ENCODE measurements at places on chromosomes 5 and 9.

- no peak for DNase-seq
These were observed 96.4 kb upstream of the SPRY4 start for GRCh38 chr5:142421228-142421617.

- no peak for DNase-seq
These were observed 2.5 kb downstream of the FST start for GRCh38 chr5:53482717-53483638.

- no peak for DNase-seq
These were observed 722 bp upstream of the ERGIC1 start for GRCh38 chr5:172833372-172833685.

GRCh38 chr9:80615964-80616363 is 1044.2 kb downstream of the TLE4 start:
- no peak for DNase-seq

DNA sequence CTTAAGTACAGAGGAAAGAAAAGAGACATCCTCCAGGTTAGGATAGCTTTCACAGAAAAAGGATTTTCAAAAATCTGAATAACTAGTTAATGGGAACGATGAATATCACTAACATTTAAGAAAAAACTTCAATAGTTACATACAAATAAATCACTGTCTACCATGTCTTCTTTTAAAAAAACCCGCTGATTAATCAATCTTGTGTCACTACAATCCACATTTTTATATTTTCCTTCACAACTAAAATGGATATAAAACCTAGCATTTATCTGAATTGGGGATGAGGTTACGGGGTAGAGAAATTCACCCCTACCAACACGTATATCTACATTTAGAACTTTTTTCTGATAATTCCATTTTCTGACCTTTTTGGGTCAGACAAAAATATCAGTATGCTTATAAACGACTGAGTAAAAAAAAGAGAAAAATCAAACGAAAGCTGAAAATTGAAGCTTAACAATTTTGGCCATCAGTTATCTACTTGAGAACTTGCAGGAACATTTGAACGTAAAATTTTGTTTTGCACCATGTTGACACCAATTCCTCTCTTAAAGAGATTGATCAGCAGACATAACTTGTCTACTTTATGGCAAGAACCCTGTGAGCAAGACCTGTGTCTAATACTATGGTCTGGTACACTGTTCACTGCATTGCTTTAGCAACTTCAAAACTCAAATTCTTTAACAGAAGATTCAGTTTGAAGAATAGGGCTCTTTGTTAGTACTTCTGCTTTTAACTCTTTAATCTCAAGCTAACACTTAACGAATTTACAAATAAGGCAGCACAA is 4.8 kb downstream of the NR3C1 start:
- DNase-seq = no peak

- no peak for DNase-seq
These were observed 112.0 kb downstream of the TMEM174 start for GRCh38 chr5:73284985-73285384.

GRCh38 chr5:110324876-110325275 is 401.6 kb downstream of the TMEM232 start:
- DNase-seq = no peak

- DNase-seq = no peak
These were observed 163.4 kb downstream of the TRPM6 start for GRCh38 chr9:74724317-74724716.

- DNase-seq = no peak
These were observed 4.4 kb downstream of the NDST1 start for GRCh38 chr5:150512368-150512747.

GRCh38 chr9:133782157-133783130 is 44.3 kb upstream of the SARDH start:
- no peak for DNase-seq

- no peak for DNase-seq
These were observed 126.0 kb downstream of the GABRB2 start for GRCh38 chr5:161420521-161420920.

GRCh38 chr5:126848253-126848652 is 71.3 kb downstream of the LMNB1 start:
- no peak for DNase-seq

GRCh38 chr5:69368458-69369339 is 621 bp downstream of the AK6 start:
- DNase-seq = peak; percentile 49

GRCh38 chr9:113456235-113456634 is 7.3 kb upstream of the RGS3 start:
- DNase-seq = no peak

DNA sequence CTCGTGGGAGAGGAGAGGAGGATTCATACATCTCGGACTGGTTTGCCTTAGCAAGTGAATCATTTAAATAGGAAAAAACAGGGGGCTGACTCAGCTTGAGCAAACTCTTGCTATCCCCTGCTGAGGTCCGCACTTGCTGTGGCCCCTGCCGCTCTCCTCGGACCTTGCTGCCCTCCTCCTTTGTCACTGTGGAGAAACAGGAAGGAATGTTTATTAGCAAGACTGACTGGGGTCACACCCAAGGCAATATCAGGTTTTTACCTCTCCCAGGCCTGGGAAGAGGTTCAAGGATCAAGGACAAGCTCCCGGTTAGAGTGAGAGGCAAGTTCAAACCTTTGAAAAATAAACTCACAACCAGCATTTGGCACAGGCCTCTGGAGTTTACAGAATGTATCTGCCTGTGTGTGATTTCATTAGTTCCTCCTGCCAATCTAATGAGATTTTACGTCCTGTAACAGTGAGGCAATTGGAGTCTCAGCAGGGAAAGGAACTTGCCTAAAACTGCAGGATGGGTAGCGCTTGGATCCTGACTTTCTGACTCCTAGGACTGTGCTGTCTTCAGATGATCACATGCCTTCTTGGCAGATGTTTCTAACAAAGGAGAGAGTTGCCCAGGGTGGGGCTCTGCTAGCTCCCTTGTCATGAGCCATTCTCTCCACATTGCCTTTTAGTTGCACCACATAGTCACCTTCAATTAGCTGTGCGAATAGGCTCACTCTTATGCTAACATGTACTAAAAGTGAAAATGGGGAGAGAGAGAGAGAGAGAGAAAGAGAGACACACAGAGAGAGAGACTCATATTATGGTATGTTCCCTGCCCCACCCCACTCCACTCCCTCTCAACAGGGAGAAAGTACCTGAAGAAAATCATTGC is 108.6 kb upstream of the CDKN2B start:
- DNase-seq = no peak

DNA sequence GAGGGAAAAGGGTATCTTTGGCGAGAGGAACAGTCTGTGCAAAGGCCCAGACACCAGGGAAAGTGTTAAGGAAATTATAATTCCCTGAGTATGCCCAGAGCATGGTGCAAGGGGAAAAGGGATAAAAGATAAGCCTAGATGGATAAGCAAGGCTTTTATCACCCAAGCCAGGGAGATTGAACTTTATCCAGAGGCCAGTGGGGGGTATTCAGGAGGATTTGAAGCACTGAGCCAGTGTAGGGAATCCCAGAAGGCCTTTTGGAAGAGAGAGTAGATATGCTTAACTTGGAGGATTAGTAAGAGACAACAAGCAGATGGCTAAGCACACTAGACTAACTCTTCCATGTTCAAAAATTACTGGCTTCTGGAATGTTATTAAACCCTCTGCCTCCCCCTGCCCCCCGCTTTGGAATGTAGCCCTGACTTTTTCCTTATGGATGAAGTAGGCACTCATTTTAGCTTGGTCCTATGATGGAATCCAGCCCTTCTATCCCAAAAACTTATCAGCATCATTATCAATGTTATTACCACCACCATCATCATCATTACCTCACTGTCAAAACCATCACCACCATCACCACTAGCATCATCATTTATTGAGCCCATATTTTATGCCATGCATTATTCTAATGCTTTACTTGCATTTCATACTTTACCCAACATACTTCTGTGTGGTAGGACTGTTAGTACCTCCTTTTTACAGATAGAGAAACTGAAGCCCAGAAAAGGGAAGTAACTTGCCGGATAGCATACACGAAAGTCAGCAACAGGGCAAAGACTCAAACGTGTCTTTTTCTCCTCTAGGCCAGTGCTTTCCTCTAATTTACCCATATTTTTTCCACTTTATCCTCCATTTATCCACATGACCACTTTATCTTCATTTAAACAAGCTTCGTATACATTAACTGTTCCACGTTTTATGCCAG is 237.0 kb downstream of the PAPPA start:
- DNase-seq = no peak

GRCh38 chr9:3299872-3300271 is 225.9 kb downstream of the RFX3 start:
- no peak for DNase-seq

DNA sequence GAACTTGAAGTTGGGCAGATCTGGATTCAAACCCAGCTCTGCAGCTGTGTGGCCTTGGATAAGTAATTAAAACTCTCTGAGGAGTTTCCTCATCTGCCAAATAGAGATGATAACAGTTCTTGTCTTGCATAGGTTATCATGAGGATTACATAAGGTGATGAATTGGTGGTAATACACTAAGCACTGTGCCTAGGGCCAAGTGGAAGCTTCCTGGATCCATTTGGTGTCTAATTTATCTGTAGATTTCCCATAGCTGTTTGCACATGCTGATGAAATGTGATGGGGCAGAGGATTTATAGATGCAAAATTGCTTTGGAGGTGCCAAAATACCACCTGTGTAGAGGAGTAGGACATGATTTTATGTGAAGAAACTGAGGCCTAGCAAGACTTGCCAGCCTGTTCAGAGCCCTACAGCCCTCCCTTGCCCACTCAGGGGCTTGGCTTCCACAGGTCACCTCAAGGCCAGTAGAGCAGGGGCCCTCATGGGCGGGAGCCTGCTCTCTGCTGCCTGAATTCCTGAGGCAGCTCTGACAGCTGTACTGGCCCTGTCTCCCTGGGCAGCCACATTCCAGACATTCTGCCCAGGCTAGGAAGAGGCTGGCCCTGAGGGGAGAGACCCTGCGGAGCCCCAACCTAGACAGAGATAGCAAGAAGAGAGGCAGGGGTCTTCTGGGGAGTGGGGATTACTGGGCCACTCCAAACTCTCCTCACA is 5.9 kb upstream of the FAT2 start:
- DNase-seq = no peak

GRCh38 chr9:119009249-119009648 is 360.0 kb downstream of the BRINP1 start:
- DNase-seq = peak; percentile 11

DNA sequence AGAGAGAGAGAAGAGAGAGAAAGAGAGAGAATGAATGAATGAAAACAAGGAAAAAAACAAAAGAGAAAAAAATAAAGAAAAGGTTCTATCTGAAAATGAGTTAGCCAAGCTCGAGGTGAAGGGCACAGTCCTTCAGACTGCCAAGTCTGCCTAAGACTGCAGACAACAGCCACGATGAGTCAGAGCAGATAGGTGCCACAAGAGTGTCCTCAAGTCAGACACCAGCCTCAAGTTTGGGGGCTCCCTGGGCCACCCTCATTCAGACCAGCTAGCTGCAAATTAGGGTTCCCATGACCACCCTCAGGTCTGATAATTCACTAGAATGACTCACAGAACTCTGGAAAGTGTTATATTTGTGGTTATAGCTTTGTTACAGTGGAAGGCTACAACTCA is 13.9 kb upstream of the HABP4 start:
- DNase-seq = no peak

DNA sequence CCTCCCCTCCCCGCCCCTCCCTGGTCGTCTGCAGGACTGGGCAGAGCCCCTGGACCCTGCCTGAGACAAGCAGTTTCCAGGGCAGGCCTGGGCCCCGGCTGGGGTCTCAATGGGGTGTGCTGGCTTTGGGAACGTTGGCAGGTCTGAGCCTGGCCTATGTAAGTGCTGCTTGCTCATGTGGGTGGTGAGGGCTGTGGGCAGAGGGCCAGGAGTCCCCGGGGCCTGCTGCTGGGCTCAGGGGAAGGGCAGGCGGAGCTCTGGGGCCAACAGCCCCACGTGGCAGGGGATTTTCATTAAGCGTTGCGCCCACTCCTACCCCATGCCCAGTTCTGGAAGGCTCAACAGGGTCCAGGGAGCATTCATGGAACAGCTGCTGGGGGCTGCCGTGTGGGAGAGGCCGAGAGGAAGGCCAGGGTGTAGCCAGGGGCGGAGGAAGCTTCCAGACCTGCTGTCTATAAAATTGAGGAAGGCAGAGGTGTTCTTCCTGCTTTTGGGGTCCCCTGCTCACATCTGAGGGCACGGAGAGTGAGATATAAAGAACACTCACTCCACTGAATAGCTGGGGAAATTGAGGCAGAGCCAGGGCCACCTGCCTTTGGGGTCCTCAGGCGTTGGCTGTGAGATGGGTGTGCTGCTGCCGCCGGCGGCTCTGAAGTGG is 32.5 kb downstream of the RXRA start:
- no peak for DNase-seq

DNA sequence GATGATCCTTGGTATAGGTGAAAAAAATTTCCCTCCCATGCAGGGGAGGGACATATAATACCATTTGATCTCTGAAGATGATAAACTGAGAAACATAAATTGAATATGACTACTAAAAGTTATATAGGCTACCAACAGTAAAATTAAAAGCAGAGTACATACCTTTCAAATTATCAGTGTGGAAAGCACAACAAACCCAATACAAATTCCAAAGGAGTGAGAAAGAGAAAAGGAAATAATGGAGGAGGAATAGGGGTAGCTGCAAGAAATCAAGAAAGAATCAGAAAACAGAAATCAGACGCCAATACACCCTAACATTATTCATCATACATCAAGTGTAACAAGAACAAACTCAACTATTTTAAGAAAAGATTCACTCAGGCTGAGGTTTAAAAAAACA is 17.7 kb downstream of the GNAQ start:
- DNase-seq = no peak

DNA sequence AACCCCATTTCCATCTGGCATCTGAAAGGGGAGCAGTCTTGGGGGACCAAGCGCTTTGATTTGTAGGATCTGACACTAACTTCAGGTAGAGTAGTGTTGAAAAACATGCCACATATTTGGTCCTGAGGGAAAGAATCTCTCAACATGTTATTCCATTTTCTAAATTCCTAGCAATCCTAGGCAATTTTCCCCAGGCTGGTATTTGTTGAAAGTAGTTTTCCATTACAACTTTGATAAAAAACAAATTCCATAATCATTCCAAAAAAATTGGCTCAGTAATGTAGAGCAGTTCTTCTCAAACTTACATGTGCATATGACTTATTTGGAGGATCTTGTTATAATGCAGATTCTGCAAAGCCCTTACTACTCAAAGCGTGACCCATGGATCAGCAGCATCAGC is 477.9 kb downstream of the ACTL7B start:
- no peak for DNase-seq

DNA sequence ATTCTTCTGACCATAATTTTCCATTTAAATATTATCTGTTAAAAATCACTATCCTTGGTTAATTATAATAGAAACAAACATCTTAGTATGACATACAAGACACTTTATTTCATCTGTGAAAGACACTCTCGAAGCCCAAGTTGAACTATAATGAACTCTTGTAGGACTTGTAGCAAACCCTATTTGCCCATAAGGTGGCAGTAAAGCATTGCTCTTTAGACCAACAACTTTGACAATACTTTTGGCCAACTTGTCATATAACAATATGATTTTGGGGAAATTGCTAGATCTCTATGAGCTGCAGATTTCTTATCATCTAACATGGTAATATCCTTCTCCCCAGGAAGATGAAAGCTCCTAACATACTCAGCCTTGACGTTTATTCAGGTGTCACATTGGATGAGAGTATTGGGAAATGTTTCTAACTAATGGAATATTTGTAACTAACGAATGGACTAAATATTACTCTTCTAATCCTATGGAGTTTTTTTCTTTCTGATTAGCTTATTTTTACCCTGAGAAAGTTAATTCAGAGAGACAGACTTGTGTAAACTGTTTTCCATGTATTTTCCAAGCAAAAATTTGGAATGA is 11.0 kb downstream of the SPINK14 start:
- peak; percentile 58 for DNase-seq

All from SW 1271 (cell line).